ENCODE measurements at places on chromosomes 5 and 9.
A peak's percentile ranks its signal among the peaks of the same experiment; 100 is the strongest.

- ATAC-seq, result no peak
Observed at GRCh38 chr9:84867186-84867585, 197.7 kb downstream of the NTRK2 start.

DNA sequence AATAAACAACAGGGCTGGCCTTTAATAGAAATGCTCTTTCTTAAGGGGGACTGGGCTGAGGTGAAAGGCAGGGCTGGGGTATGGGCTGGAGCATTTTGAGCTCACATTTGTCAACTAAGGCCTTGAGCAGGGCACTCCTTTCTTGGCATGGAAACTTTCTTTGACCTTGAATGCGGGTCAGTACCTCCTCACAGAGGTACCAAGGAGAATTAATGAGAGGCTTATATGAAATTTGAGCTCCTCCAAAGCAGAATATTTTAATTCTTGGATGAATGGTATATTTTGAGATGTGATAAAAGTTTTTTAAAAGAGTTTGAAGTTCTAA lies 3.1 kb downstream of the CYSTM1 start:
- ATAC-seq, result no peak

DNA sequence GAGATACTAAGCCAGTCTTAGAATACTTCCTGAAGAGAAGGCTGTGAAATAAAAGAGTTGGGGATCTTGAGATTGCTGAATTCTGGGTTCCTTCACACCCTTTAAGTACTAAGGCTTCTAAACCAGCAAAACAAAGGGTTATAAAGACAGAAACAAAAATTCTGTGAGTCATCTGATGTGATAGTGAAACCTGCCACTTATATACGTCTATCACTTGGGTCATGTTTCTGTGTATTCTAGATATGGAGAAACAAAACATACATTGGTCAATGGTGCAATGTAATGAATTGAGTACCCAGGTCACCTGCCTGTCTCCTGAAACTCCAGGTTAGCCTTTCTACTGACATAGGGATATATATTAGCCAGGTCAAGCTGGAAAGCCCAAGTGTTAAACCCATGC lies 319.3 kb upstream of the GRAMD2B start:
- ATAC-seq, result no peak

DNA sequence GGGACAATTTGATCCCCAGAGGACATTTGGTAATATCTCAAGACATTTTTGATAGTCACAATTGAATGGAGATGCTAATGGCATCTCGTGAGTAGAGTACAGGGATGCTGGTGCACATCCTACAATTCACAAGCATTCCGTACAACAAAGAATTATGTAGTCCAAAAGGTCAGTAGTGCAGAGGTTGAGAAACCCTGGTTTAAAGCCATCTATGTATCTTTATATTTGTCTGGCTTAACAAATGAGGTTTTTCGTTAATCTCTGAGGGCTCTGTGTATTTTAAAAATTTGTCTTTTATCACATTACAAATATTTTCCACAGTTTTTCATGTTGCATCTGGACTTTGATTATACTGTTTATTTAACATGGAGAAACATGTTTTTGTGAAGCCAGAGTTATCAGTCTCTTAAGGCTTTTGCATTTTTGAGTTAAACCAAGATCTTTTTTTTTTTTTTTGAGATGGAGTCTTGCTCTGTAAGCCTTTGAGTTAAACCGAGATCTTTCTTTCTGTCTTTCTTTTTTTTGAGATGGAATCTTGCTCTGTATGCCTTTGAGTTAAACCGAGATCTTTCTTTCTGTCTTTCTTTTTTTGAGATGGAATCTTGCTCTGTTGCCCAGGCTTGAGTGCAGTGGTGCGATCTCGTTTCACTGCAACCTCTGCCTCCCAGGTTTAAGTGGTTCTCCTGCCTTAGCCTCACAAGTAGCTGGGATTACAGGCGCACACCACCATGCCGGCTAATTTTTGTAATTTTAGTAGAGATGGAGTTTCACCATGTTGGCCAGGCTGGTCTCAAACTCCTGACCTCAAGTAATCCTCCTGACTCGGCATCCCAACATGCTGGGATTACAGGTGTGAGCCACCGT lies 2.8 kb downstream of the HSDL2 start:
- ATAC-seq, result no peak

DNA sequence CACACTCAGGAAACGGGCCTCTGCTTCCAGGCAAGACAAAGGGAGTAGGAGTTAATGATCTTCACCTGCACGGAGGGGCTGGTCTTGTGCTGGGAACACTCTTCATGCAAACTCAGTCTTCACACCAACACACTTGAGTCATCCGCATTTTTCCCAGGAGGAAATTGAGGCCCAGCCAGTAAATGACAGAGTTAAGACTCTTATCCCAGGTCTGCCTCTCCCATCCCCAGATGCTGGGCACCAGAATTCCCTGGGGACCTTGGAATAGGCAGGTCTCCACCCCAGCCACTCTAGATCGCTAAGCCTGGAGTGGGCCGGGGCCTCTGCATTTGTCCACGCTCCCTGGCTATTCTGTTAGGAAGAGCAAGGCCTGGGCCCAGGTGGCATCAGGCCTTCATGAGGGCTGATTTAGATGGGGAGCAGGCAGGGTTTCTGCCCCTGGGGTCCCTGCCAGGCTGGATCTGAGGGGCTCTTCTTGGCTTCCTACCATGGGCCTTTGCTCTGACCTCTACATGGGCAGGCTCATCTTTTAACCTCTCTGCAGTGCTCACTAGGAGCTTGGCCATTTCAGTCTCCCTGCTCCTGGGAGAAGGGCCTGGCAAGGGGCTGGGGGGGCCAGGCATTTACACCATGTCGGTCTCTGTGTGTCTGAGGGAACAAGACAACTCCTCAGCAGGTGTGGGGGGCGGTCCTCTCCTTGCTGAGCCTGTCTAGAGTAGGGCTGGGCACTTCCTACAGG lies 77.3 kb downstream of the AMBP start:
- ATAC-seq, result no peak

DNA sequence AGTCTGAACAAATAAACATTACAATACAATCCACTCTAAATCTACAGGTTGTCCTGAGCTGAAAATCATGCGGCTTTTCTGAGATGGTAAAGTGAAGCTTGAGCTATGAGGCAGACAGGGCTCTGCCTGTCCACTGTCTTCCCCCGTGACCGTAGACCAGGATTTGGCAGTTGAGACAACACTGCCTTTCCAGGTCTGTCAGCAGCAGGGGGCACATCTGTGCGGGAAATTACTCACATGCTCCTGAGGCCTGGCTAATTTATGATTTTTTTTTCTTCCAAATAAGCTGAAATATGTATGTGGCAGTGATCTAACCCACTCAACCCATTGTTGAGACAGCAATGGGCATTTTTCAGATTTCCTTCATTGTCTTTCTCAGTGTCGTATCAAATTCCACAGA lies 307.9 kb downstream of the FBXL7 start:
- no peak for ATAC-seq

GRCh38 chr5:137695651-137696428 lies 40.0 kb downstream of the KLHL3 start:
- ATAC-seq, result peak; percentile 23

DNA sequence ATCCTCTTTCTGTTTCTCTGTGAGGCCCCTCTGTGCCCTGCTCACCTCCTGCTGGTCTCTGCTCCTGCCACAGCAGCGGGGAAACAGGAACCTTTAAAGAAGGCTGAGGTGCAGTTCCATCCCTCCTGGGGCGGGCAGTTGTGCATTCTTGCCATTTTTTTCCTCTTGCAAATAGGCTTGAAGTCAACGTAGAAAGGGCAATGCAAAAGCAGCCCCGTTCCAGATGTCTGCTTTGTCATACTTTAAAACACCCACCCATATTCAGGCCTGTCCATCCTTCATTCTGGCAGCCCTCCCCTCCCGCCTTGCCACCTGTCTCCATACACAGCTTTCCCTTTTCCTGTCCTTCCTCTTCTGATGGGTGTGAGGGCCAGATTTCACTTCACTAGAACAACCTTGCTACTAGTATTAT lies 65.4 kb upstream of the KLF9 start:
- no peak for ATAC-seq

GRCh38 chr9:6897207-6897822 lies 139.5 kb downstream of the KDM4C start:
- ATAC-seq, result no peak

- ATAC-seq, result no peak
Observed at GRCh38 chr5:147617711-147618350, 108.0 kb upstream of the DPYSL3 start.

DNA sequence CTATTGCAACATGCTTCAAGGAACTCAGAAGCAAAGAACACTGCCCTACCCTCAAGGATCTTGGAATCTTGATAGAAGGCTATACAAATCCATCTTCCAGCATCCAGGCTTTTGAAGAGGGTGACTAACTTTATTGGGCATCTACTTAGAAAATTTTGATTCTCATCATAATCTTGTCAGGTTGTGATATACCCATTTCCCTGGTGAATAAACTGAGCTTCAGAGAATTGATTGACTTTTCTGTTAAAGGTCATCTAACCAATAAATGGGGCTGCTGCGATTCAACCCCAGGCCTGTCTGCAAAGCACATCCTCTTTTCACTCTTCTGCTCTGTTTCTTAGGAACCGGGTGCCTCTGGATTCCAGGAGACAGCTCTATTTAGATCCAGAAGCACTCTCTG lies 19.9 kb upstream of the INSYN2B start:
- ATAC-seq, result no peak

- ATAC-seq, result no peak
Observed at GRCh38 chr5:166441-167372, 24.6 kb upstream of the LRRC14B start.
